Panc1 (cell line): ENCODE measurements at places on chromosomes 2 and 18. TPM values are rescaled to one million over a fixed set of nuclear protein-coding genes. Genes with fewer than 3 reads are reported as not detected.
A peak's percentile ranks its signal among the peaks of the same experiment; 100 is the strongest.

- no peaks in the 10 kb centered on the region for H3K36me3 ChIP-seq
- H3K4me3 ChIP-seq: no peak overlapping the region
- no peaks in the 10 kb centered on the region for H3K4me1 ChIP-seq
- no peak for DNase-seq
These were observed 8.6 kb upstream of the FAHD2A start for GRCh38 chr2:95393901-95394300.

DNA sequence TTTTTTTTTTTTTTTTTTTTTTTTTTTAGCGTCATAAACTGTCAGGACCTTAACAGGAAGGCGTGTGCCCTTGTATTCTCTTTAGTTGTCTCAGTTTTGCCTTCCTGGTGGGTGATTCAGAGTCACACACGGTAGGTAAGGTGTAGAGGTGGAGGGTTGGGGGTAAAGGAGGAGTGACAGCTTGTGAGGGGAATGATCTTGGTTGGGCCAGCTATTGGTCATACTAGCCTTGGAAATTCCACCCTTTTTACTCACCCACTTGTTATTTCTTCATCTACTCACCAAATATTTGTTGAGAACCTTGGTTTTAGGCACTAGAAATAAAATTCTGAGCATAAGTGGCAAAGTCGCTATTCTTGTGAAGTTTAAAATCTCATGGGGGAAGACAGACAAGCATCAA, 22.2 kb downstream of the SMIM21 start:
- H3K27me3 ChIP-seq: peaks cover 7% of the 10 kb centered on the region; the same call in 1 of the 2 replicates
- H3K4me1 ChIP-seq: no peaks in the 10 kb centered on the region
- H3K36me3 ChIP-seq: no peaks in the 10 kb centered on the region
- no peak for DNase-seq
- H3K27ac ChIP-seq: no peak overlapping the region

Gene SDC1
- 93.0 TPM for total RNA-seq

GRCh38 chr2:36965751-36966369, 476 bp downstream of the STRN start:
- H3K4me1 ChIP-seq: peaks cover 25% of the 10 kb centered on the region
- peak overlapping the region; percentile 79 for H3K27ac ChIP-seq
- H3K4me3 ChIP-seq: peak overlapping the region; percentile 85
- H3K36me3 ChIP-seq: peaks cover 4% of the 10 kb centered on the region; the same call in 1 of the 2 replicates
- no peaks in the 10 kb centered on the region for H3K27me3 ChIP-seq

DNA sequence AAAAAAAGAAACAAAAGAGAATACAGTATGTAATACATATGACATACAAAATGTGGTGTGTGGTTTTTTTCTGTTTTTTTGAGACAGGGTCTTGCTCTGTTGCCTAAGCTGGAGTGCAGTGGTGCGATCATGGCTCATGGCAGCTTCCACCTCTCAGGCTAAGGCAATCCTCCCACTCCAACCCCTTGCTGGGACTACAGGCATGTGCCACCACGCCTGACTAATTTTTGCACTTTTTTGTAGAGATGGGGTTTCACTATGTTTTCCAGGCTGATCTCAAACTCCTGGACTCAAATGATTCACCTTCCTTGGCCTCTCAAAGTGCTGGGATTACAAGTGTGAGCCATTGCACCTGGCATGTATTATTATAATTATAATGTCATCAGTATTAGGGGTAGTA, 38.9 kb downstream of the DHX57 start:
- H3K27me3 ChIP-seq: no peaks in the 10 kb centered on the region
- no peaks in the 10 kb centered on the region for H3K36me3 ChIP-seq
- no peaks in the 10 kb centered on the region for H3K4me1 ChIP-seq
- H3K4me3 ChIP-seq: no peak overlapping the region
- H3K27ac ChIP-seq: no peak overlapping the region

GRCh38 chr2:240765007-240765406, 55.0 kb downstream of the KIF1A start:
- no peaks in the 10 kb centered on the region for H3K4me1 ChIP-seq
- no peak overlapping the region for H3K27ac ChIP-seq
- H3K36me3 ChIP-seq: no peaks in the 10 kb centered on the region
- no peak overlapping the region for H3K4me3 ChIP-seq
